ENCODE measurements at places on chromosomes 11 and 22.

GRCh38 chr11:14249121-14249963 lies 109.6 kb downstream of the RRAS2 start:
- DNase-seq: peak; percentile 54

DNA sequence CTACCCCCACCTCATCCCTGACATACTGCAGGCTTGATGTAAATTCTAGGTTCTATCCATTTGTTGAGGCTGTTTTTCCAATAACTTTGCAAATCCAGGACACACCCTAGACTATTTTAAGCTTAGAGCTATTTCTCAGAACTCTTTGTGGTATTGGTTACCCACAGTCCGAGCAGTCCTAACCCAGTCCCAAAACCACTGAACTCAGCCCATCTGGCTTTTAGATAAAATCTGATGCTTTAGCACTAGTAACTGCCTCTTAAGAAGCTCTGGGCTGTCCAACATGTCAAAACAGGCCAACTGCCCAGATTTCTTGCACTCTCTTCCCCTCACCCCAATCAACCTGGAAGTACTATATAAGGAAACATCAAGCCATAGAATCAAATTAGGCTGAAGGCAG lies 344.4 kb upstream of the CADM1 start:
- no peak for DNase-seq

- no peak for DNase-seq
These were observed 8.3 kb upstream of the PIM3 start for GRCh38 chr22:49951986-49952896.

DNA sequence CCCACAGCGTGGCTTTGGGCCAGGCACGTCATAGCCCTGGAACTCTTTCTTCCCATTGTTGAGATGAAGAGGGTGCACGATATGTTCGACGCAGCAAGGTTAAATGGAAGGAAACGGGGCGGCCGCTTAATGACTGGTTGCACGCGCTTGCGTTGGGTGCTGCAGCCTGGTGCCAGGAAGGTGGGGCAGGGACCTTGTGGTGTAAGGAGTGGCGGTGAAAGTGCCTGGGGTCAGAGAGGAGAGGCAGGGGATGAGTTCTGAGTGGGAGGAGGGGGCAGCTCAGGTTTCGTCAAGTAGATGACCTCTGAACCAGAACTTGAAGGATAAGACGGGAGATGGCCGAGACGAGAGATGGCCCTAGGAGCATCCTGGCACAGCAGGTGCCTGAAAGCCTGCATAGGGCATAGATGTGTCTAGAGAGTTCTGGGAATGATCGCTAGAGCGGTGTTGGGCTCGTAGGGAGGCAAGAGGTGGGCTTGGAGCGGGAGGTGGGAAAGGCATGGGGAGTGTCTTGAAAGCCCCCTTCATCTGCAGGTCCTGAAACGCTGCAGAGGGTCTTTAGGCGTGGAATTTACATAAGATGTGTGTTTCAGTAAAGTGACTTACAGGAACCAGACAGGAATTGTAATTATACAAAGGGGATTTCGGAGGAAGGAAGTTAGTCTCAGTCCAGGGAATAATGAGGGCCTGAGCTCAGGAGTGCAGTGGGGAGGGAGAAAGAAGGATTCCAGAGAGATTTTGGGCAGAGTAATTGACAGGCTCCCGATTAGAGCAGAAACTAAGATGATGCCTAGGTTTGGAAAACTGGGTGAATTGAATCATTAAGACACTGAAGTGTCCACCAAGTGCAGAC lies 43.2 kb upstream of the CLDN5 start:
- DNase-seq: no peak

- DNase-seq: no peak
These were observed 23.9 kb upstream of the TSPAN18 start for GRCh38 chr11:44702889-44703288.

DNA sequence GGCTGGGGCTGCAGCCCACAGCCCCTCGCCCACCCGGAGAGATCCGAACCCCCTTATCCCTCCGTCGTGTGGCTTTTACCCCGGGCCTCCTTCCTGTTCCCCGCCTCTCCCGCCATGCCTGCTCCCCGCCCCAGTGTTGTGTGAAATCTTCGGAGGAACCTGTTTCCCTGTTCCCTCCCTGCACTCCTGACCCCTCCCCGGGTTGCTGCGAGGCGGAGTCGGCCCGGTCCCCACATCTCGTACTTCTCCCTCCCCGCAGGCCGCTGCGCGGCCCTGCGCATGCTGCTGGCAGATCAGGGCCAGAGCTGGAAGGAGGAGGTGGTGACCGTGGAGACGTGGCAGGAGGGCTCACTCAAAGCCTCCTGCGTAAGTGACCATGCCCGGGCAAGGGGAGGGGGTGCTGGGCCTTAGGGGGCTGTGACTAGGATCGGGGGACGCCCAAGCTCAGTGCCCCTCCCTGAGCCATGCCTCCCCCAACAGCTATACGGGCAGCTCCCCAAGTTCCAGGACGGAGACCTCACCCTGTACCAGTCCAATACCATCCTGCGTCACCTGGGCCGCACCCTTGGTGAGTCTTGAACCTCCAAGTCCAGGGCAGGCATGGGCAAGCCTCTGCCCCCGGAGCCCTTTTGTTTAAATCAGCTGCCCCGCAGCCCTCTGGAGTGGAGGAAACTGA lies 731 bp downstream of the GSTP1 start:
- DNase-seq: no peak

DNA sequence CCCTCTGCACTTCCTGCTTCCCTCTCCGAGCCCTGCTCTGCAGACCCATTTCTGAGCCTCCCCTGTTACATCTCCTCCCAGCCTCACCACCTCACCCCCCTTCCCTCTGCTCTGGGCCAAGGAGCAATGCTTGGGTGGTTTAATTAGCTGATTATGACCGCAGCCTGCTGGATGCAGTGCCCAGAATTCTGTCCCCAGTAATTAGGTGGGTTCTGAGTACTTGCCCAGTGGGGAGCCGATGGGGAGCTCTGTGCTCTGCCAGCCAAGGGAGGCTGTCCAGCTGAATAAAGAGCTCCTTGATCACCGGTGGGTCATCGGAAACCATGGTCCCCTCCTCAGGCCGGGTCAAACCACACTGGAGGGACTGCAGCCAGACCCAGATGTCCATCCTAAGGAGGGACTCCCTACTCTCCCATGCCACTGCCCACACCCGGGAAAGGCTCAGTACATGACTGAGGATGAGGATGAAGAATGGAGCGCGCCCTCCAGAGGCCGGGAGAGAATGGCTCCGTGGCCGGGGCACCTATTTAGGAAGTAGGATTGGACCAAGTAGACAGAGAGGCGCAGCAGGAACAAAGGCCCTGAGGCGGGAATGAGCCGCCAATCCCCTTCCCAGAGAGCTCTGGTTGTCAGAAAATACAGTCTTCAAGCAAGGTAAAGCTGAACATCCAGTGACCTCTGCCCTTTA lies 9.1 kb downstream of the ARRB1 start:
- DNase-seq: no peak

DNA sequence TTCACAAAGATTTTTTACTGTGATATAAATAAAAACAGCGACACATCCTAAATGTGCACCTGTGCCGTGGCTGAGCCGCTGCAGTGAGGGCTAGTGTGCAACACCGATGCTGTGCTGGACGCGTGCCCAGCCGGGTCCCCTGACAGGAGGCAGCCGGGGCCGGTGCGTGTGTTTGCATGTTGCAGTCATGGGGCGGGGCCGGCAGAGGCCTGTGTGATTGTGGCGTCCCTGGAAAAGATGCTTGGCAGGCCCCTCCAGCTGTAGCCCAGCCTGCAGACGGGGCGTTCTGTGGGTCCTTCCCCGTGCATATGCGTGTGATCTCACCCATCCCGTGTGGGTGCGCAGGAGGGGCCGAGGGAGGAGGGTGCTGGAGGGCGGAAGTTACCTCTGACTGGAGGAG lies 30.6 kb downstream of the MUC6 start:
- no peak for DNase-seq

DNA sequence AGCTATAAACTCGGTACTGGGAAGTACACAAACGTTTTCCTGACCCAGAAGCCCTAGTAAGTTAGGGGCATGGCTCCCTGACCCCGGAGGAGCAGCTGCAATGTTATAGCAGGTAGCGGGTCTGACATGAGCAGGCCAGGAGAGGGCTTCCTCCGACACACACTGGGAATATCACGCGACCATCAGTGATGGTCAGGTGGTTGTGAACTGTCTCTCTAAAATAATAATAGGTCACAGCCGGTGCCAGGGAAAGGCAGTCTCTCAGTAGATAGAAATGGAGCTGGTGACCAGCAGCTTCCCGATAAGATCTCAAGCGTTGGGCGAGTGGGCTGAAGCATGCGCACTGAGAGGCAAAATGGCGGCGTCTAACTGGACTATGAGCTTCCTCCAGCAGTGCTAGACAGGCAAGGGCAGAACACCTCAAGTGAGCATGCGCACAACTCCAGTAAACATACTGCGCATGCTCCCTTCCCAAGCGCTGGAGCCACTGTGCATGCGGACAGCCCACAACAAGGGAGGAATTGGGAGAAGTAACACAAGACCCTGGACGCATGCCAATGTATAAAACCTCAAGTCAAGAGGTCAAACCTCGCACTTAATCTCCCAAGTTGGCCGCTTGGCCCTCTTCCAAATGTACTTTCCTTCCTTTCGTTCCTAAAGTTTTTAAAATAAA lies 22.3 kb upstream of the TESMIN start:
- DNase-seq: no peak

- DNase-seq: no peak
These were observed 88.5 kb downstream of the ZBTB16 start for GRCh38 chr11:114148013-114148382.

DNA sequence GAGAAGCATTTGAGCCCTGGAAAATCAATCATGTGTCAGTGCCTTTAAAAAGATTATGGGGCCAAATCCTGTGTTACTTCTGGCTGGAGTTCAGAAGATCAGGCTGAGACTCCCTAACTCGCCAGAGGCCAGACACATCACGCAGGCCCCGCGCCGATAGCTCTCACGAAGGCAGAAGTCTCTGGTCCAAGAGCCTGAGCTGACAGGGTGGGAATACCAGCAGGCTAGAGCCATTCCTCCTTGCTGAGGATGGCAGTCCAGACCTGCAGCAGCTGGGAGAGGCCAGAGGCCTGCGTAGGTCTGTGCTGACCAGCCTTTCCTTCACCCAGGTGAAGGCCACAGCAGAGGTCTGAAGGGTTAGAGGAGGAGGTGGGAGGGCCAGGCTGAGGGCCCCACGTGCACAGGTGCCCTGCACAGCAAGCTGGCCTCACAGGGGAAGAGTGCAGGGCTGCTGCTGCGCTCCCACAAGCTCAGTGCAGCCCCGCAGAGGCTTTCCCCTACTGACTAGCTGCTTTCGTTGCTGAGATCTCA lies 52.9 kb downstream of the ST14 start:
- no peak for DNase-seq

DNA sequence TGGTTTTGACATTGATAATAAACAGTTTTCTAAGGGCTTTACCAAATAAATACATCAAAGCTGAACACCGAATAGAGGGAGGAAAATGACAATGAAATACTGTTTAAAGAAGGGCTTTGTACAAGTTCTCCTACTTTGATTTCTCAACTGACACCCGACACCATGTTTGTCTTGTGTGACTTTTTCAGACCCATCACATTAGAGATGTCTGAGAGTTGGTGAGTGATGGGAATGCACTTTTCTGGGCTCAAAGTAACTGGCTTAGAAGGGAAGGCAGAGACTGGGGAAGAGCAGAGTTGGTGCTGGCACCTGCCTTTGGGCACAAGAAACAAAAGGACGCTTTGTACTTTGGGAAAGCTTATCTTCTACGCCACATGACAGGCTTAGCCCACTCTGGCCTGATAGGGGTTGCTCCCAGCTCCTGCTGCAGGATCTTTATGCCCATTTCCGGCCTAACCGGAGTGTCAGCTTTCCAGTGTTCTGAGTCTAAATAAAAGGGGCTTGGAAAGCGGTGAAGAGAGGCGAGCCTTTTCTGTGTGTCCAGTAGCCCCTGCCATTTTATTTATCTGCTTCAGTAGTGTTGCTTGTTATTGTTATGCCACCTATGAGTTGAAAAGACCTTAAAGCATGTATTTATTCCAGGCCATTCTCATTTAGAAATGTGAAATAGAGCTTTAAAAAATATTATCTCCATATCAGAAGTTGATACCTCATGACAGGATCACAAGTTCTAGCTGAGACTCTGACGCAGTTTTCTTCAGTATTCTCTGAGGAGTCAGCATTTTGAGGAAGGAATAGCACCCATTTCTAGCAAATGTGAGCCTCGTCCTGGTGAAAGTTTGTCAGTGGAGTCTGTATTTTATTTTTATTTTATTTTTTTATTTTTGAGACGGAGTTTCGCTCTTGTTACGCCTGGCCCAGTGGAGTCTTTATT lies 24.2 kb downstream of the KREMEN1 start:
- DNase-seq: no peak

- no peak for DNase-seq
These were observed 7.4 kb downstream of the PYGM start for GRCh38 chr11:64752175-64752970.

DNA sequence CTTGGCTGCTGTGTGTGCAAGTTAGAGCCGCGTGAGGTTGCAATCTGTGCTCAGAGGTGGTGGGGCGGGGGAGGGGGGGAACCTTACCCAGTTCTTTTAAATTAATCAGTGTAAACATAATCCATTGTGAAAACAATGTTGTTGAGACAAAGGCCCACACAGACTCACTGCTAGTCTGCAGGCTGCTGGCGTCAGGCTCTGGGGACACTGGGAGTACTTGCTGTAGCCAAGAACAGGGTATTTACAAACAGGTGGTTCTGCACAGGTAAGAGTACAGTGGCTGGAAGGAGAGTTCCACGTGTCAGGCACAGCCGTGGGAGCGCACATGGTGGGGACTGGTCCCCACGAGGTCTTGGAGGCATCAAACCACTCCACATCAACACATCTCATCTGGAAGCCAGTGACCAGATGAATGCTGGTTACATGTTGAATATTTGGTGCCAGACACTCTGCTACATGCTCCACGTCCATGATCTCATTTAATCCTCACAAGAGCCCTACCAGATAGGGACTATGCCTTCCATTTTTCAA lies 27.4 kb downstream of the SCUBE1 start:
- no peak for DNase-seq

DNA sequence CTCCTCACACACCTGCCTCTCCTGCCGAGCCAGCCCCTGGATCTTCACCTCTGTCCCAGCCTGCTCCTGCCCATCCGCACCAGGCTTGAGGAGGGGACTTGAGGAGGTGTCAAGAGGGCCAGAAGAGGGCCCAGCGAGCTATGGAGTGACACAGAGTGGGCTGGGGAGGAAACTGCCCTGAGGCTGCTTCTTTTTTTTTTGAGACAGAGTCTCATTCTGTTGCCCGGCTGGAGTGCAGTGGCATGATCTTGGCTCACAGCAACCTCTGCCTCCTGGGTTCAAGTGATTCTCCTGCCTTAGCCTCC lies 21.9 kb upstream of the CDON start:
- DNase-seq: no peak

- no peak for DNase-seq
These were observed 118.8 kb downstream of the SPATA19 start for GRCh38 chr11:133726542-133726941.

DNA sequence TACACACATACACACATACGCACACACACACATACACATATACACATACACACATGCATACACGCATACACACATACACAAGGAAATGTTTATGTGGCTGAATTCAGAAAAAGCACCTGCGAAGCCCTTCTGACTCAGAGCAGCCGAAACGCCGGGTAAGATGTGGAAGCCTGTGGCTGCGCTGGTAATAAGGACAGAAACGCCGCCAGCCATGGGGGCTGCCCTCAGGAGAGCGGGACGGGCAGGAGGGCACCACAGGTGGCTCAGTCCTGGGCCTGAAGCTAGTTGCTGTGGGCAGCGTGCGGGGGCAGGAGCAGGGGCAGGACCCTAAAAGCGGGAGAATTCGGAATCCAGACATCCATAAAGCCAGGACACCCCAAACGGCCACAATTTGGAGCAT lies 378.3 kb downstream of the BRD1 start:
- DNase-seq: no peak

GRCh38 chr11:46127150-46127638 lies 5.9 kb upstream of the PHF21A start:
- DNase-seq: peak; percentile 39

GRCh38 chr22:24076091-24076867 lies 65.2 kb downstream of the CABIN1 start:
- no peak for DNase-seq

Measured in activated gamma-delta T cell treated with anti-CD3 and anti-CD28 coated beads, Interleukin-2, amount 50 U/mL, for 16 hours (primary cell).